ENCODE measurements at places on chromosomes 2 and 18.
A peak's percentile ranks its signal among the peaks of the same experiment; 100 is the strongest.

GRCh38 chr2:189178054-189178453 is 1.5 kb downstream of the COL5A2 start:
- no peak for DNase-seq

DNA sequence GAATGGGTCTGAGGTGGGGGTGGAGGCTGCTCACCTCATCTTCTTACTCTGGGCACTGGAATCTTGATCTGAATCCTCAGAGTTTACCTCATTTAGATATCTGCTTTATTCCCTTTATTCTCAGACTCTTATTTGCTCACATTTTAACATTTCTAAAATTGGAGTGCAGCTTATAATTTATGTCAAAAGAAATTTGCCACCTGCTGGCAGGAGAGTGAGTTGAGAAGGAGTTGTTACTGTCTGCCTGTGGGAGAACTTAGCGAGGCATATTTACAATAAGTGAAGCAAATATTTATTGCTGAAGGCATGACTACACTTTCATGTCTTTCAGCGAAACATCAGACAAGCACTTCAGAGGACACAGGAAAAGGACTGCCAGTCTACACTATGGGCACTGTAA is 16.4 kb upstream of the KIAA2012 start:
- no peak for DNase-seq

GRCh38 chr2:138601458-138602165 is 100.0 kb downstream of the SPOPL start:
- no peak for DNase-seq

DNA sequence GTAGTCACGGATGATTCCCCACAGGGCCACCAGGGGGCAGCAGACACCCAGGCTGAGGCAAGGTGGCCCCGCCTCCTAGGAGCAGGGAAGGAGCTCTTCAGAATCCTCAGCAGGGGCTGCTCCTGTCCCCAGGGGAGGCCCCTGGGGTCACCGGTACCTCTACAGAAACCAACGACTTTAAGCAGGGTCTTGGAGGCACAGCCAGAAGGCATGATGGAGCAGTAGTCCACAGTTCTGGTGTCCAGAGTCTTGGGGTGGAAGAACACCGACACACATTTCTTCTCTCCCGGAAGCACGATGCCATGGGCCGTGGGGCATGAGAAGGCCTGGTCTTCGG is 11.5 kb downstream of the CFAP65 start:
- peak; percentile 79 for DNase-seq

DNA sequence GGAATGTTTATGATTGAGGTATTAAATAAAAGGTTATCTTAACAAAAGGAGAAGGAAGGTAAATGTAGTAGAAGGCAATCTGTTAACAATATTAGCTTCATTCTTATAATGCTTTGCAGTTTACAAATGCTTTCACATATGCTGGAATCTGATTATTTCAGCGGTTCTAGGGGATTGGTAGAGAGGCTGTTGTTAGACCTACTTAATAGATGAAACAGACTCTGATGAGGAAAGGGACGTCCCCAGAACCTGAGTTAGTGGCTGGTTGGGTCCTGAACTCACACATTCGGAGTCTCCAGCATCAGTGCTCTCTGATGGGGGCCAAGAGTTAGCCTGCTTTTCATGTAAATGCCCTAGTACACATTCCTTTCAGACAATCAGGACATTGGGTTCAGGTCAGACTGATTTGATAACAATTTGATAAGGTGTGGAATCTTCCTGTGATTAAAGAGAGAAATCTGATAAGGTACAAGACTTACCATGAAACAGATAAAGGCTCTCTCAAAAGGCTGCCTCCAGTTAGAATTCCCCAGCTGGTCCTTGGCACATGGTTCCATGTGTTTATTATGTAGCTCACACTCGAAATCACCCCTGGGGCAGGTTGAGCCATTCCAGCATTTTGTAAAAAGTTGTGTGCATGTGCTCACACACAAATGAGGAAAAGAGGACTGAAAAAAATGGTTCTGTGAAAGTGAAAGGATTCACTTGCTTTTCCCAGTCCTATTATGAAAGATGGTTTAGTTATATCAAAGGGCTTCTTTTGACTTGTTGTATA is 103.1 kb downstream of the GPD2 start:
- no peak for DNase-seq

DNA sequence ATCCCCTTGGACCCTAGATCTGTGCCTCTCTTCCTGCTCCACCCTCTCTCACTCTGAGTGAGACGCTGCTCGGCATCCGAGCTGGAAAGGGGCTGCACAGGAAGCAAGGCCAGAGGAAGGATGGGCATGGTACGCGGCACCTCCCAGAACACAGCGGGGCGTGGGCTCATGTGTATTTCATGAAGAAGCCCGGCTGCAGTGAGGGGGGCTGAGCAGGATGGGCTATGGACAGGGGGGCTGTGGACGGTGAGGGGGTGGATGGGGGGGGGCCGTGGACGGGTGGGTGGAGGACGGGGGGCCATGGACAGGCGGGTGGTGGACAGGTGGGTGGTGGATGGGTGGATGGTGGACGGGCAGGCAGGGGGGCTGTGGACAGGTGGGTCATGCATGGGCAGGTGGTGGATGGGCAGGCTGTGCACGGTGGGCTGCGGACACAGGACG is 28.5 kb downstream of the SLC66A2 start:
- DNase-seq = no peak

DNA sequence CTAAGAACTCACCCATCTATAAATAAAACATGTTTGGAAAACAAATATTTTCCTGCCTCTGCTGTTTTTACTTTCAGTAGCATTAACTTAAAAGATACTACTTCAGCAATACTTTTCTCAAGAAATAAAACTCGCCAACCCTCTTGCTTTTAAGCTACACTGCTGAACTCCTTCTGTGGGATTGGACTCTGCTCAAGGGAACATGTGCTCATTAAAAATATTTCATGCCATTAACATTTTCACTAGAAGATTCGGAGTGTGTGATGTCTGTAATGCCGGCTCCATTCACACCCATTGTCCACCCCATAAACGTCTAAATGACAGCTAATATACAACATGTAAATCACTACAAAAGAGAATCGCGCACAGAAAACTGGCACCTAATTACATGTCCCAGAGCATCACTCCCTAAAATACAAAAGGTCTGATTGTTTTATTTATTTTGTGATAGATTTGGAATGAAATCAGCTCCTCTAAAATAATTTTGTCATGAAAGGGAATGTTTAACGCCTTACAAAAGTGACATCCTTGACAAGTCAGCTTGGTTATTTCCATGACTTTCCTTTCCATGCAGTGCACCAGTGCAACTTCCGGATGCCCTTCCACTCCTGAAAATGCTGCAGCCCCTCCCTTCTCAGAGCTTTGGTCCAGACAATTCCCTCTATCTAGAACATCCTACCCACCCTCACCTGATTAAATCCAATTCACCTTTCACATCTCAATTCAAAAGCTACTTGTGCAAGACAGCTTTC is 73.1 kb downstream of the ANKRD44 start:
- peak; percentile 23 for DNase-seq

Data from putamen (tissue), 1 donor.